NCI-H1105 treated with DMSO at 0.1 percent for 48 hours (cell line): ENCODE measurements at places on chromosomes 2 and 18.
A peak's percentile ranks its signal among the peaks of the same experiment; 100 is the strongest.

GRCh38 chr2:113965644-113966043 is 75.8 kb downstream of the ACTR3 start:
- DNase-seq: peak; percentile 46

DNA sequence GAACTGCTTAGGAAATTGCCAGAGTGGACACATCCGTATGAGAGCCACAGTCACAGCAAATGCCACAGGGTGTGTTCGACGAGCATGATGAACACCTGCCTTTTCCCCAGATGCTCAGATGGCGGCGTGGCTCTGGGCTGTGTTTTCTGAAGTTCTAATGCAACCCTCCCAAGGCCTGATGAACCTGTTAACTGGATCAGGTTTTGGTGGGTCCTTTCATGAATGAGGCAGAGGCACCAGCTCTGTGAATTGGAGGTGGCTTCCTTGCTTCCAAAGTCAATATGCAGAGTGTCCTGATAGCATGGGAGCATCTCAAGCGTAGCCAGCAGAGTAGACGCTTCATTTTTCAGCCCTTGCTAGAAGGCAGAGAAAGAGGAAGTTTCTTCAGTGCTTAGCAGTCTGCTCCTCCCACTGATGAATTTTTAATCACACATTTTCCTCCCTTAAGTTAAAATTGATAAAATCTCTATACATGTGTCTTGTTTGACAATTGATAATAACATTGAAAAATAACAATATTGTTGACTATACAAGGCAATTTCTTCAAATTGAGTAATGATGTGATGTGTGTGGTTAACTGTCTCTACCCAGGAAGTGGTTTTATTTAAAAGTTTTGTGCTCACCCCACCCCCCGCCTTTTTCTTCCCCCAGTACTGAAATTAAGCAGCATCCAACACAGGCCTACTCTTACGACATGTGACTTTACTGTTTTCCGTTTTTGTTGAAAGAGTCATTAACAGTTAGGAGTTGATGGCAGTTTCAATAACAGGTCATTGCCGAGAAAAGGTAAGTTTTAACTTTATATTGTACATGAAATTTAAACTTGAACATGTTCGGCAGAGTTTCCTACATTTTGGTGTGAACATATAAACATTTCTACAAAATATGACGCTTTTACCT is at the start of gene ARHGAP15:
Gene ARHGAP15 (plus strand): TSS at position 739 of the 900 bp plus-strand sequence.
- DNase-seq: no peak

DNA sequence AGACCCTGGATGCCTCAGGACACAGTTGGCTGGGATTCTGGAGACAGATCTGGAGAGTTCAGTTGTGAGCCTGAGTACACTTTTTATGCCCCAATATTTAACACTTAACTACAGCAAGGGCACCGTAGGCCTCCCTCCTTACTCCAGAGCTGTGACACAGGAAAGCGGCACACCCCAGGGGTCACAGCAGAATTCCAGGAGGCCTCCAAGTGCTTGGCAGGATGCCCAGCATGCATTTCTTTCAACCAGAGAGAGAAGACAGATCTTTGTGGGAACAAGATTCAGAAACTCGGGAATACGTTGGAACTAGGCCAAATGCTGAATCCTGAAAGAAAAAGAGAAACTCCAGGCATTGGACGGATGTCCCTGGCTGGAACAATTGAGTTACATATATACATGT is 199.2 kb upstream of the NT5C1B start:
- DNase-seq: peak; percentile 1

GRCh38 chr2:40285391-40285790 is 166.5 kb downstream of the SLC8A1 start:
- no peak for DNase-seq

DNA sequence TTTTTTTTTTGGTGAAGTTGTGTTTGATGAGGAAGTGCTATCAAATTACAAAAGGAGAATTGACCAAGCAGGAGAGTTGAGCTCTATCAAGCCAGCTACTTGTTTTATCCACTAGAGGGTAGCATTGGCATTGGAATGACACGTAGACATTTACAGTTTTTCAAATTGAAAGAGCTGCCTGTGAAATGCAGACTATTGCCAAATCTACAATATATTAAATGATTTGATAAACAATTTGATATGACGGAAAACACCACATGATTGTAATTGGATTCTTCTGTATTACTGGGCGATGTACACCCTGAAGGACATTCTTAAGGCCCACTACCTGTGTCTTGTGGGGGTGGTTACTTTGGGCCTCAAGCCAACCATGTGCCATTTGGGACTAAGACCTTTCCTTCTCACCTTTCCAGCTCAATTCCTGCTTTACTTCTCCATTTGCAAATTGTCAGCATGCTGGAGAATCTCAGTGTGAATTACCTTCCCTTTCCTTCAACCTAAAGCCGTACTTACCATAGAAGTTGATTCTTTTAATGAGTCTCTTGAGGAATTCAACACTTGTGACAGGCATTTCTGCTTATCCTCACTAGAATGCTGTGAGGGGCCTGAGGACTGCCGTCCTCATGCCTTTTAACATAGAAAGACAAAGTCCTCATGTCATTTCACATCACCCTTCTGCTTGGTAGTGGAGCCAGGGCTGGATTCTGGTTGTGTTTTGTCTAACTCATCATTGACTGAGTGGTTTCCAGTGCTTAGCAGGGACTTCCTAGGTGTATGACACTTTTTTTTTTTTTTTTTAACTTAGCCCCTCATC is 134.8 kb upstream of the THUMPD2 start:
- DNase-seq: peak; percentile 70

DNA sequence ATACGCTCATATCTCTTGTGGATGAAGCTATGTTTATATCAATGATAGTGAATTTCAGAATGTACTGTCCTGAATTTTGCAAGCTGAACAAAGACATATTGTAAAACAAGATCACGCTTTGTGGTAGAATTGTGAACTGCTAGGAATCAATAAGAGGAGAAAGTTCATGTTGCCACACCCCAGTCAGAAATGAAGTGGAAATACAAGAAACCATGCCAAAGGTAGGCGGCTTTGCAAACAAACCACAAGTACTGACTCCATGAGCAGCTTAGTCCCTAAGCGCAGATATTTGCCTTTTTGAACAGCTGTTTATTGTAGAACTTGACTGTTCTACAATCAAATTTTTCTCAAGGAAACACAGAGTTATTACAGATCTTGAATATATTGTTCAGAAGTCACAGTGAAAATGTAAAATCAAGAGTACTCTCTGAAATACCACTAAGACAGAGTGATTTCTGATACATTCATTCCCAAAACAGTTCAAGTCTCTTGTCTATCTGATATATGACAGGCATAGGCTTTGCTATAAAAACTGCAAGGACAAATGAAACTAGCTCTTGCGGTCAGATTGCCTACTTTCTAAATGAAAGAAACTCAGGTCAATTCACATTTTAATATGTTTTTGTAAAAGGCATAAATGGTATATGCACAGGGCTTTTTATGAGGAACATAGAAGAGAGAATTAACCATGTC is 120.9 kb upstream of the CDH19 start:
- no peak for DNase-seq

DNA sequence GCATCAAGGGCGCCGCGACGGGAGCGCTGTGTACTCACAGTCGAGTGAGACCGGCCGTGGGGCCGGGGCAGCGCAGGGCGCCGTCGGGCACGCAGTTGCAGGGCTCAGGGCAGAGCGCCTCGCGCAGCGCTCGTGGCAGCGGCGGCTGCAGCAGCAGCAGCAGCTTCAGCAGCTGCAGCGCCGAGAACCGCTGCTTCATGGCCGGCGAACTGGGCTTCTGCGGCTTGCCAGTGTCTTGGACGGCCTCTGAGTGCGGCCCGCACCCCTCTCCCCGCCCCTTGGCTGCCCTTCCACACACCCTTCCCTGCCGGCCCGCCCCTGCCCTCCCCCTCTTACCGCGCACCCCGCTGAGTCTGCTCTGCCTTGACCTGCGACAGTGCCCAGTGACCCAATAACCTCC is at the start of gene LHCGR:
Gene LHCGR (minus strand): TSS at position 252 of the 400 bp plus-strand sequence. CDS start 53 bp downstream, at position 199.
- no peak for DNase-seq

DNA sequence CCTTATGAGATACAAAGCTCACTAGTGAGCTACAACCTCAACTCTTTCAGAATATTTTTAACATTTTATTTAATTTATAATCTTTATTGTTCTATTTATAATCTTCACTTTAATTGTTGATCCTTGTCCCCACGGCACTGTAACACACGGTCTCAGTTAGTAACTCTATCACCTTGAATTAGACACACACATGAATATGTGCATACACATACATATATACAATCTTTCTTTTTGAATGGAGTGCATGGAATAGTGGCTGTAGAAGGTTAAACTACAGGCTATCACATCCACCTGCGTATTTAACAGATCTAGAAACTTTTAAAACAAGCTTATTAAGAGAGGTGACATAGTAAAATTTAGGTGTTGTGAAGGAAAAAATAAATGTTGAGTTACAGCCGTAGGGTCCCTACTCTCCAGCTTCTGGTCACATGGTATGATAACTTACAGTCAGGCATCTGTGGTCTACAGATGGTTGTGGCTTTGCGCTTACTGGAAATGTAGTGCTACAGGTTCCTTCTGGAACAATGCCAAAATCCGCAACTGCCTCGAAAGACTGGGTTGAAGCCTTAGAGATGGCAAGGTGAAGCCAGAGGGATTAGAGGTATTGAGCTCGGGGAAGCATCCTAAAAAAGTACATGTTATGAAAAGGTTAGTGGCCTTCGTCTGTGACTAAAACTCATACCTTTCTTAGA is 1324.1 kb upstream of the SLC39A10 start:
- DNase-seq: no peak

DNA sequence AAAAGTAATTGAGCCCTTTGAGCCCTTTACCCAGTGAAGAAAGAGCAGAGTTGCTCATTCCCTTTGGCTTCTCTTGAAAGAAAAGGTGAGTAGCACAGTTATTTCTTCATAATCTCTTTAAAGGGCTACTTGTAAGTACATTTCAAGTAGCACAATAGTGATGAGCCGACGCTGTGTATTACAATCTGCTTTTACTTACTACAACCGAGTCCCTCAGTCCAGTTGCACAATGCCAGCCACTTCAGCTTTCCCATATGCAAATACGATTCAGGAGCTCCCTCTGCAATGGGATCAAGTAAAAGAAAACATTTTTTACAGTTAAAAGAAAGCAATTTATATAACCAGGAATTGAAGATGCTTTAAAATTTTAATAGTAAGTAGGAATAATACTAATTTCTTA is 868.5 kb downstream of the RNF144A start:
- DNase-seq: no peak

DNA sequence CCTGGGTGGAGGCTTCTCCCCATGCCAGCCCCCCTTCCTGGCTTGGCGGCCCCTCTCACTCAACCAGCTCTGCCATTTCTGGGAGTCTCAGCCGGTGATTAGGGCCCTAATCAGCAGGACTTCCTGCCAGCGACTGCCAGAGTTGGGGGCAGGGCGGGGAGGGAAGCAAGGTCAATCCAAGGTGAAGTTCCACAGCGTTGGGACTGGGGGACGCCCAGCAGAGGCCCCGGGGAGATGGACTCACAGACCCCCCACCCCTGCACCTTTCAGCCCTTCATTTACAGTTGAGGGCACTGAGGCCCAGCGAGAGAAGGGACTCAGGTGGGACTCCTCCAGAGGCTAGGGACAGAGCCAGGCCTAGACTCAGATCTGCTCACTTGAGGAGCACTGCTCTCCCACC is 65.3 kb downstream of the TNS1 start:
- DNase-seq: no peak

GRCh38 chr2:7476371-7476770 is 559.2 kb downstream of the RNF144A start:
- DNase-seq: no peak

DNA sequence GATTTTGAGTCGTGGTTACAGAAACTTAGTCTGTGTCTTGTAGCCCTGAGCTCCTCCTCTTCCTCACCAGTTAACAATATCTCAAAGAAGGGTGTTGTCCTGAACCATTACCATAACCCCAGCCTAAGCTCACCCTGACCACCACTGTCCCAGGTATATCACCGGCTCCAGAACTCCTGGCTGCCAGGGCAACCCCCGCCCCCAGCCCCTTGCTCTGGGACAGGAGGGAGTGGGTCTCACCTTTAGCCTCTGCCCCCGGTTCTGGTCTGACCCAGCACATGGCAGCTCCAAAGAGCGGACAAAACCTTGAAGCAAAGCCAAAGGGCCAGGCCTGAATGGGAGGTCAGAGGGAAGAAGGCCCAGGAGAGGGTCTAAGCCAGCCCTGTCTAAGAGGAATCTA is 5.6 kb upstream of the PSMD1 start:
- no peak for DNase-seq

DNA sequence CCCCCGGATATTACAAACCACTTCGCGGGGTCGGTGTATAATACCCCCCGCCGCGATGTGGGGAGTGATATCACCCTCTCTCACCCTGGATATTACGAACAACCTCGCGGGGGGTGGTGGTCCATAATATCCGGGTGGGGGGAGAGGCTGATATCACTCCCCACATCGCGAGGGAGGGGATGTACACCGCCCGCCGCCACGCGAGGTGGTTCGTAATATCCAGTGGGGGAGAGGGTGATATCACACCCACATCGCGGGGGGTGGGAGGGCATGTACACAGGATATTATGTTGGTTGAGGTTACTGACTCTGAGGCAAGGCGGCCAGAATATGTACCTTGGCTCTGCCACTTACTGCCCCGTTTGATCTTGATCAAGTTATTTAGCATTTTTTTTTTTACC is 14.8 kb upstream of the CWC22 start:
- DNase-seq: peak; percentile 37

DNA sequence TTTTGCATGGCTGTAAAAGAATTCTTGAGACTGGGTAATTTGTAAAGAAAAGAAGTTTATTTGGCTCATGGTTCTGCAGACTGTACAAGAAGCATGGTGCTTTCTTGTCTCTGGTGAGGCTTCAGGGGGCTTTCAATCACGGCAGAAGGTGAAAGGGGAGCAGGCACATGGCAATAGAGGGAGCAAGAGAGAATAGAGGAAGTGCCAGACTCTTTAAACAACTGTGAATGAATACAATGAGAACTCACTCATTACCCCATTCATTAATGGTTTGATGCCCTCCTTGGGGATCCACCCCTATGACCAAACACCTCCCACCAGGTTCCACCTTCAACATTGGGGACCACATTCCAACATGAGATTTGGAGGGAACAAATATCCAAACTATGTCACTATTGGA is 463.5 kb downstream of the MTX2 start:
- DNase-seq: no peak

- DNase-seq: peak; percentile 43
Measured at GRCh38 chr2:46241344-46241743, 55.9 kb upstream of the EPAS1 start.

GRCh38 chr18:36942264-36942663 is 113.3 kb downstream of the KIAA1328 start:
- peak; percentile 17 for DNase-seq

- DNase-seq: no peak
Measured at GRCh38 chr2:177106212-177106611, 106.4 kb upstream of the HNRNPA3 start.

DNA sequence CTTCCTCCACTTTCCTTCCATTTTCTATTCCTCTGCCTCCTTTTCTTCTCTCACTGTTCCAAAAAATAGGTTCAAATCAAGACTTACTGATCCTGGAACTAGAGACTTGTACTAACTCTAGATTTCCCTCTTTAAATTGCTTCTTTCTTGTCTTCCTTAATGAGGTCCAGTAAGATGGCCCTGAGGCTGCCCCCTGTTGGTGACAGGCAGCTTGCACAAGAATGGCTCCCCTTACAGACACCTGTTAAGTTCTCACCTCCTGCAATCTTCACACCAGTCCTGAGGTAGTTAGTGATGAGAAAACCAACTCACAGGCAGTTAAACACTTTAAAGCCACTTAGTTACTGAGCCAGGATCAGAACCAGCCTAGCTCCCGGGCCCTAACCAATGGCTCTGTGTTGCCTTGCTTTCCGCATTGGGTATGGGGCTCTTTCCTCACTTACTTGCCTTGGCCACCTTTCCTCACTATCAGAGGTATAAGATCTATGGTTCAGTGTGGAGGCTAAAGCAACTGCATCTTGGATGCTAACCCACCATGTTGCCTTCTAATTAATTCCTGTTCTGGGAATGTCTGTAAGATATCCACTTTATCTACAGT is 130.6 kb downstream of the AKAIN1 start:
- DNase-seq: no peak
